ENCODE measurements at places on chromosomes 2 and 18.

DNA sequence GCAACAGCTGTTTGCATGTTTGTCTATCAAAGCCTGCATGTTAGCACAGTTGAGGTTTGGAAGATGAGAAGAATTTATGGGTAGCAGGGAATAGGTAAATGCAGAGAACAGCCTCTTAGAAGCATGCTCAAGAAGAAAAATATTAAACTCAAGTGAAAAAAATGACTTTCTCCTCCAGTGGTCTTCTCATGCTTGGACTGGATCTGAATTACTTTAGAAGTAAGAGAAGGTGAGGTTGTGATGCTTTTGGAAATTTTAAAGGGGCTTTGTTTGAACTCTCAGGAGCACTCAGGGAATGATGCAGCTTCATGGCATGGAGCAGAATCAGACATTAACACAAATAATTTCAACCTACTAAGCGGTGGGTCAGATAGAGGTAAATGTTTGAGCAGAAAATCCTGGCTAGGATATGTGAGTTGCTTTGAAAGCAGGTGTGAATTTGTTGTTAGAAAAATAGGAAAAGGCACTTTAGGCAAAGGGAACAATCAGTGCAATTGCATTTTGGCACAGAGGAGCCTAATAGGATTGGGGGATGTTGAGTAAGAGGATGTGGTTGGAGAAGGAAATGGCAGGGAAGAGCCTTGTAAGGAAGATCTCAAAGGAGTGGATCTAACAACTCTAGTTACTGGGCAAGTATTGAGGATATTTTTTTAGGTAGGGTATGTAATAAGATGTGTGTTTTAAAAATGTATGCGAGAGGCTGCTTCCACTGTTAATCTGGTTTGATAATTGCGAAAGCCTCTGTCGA lies 76.3 kb downstream of the DDX1 start:
- DNase-seq = no peak

DNA sequence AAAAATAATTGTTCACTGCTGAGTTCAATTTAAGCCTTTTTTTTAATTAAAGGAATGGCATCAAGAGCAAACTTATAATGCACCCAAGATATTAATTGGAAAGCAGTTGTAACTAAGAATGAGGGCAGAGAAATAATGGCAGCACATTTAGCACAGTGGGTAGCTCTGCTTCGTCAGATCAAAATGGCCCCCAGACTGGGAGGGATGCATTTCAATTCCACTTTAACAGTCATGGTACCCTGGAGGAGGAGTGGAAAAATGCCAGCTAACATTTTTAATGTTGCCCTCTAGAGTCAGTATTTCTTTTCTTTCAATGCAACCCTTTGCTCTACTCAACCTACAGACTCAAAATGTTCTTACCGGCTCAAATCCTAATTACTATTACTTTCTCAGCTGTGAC lies 504.8 kb upstream of the SETBP1 start:
- no peak for DNase-seq

GRCh38 chr2:144194326-144195071 lies 325.4 kb downstream of the ZEB2 start:
- no peak for DNase-seq

DNA sequence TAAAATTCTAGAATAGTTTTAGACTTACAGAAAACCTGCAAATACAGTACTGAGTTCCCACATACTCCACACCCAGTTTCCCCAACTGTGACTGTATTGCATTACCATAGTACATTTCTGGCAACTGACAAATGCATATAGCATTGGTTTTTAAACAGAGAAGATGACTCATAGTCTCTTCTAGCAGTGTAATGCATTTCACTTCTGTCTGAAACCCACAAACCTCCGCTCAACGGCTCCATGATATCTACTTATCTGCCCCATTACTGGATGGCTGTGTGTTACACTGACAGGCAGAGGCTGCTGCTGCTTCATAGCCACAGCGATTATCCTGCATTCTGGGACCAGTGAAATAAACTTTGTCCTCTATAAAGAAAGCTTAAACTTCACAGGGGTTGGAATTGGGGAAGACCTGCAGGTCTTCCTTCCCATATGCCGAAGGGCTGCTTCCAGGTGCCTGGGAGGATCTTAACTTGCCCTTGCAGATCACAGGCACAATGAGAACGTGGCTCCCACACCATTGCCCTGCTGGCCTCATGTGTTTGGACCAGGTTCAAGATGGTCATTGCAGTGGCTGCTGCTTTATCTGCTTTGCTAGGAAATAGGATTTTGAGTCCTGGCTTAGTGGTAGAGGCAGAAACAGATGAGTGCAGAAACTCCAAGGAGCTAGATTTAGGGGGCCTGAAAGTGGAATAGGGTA lies 742.6 kb upstream of the HS6ST1 start:
- DNase-seq = no peak

GRCh38 chr2:44955593-44956392 lies 14.3 kb downstream of the SIX3 start:
- peak; percentile 65 for DNase-seq

GRCh38 chr2:170829036-170829435 lies 12.3 kb downstream of the GAD1 start:
- no peak for DNase-seq

DNA sequence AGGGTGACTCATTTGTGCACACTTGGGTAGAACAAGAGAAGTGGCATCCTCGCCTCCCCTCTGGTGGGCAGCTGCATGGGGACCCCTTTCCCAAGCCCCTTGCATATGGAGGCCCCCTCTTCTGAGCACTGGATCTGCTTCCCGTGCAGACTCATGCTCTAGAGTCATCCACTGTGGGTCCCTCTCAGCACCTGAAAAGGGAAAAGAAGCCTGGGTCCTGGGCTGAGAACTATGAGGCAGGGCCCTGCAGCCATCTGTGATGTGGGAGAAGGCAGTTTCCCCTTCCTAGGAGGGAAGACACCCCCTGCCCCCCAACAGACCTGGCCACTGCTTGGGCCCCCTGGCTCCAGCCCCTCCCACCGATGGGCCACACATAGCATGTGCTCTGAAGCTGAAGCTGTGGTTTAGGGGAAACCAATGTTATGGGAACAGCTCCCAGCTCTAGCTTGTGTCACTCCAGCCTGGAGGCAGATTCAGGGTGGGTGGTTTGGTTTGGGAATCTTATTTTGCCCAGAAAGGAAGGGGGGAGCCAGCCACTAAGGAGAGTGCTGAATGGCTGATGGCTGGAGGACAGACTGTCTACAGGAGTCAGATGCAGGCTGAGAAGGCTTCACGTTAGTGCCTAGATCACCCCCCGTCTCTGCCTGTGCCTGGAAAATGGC lies 172.8 kb downstream of the GLI2 start:
- DNase-seq = no peak

- no peak for DNase-seq
Measured at GRCh38 chr2:125656190-125656589, 999.8 kb upstream of the GYPC start.

GRCh38 chr2:133040170-133040569 lies 370.2 kb upstream of the LYPD1 start:
- DNase-seq = no peak

- no peak for DNase-seq
Measured at GRCh38 chr2:135257383-135258090, 205.4 kb downstream of the RAB3GAP1 start.

GRCh38 chr2:157418239-157418641 lies 25.6 kb downstream of the CYTIP start:
- DNase-seq = no peak

DNA sequence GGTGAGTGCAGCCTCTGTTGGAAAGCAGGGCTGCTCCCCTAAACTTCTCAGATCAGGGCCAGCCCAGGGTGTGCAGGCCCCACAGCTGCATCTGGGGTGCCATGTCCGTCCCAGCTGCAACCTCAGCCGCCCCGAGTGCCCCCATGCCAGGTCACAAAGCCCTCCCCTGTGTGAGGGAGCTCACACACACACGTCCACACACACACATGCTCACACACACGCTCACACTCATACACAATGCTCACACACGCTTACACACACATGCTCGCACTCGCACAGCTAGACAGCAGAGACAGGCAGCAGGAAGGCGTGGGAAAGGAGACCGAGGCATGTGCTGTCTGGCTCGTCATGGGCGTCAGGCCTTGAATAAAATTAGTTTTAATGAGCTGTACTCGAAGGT lies 55.4 kb downstream of the ADI1 start:
- DNase-seq = no peak

DNA sequence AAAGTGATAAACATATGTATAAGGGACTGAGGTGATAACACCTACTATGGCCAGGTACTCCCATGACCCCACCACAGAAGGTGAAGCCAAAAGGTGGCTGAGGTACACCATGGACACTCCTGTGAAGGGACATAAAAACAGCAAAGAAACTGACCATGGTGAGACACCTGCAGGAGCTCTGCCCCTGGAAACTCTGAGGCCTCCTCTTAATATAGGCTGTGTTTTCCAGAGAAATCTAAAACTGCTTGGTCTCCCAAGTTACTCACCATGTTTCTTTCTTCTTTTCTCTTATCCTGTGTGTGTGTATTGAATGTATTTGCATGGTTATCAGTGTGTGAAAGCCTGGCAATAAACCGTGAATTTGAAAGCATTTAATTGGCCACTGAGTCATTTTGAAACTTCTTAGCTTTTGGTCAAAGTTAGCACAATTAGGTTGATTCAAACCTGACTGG lies 739.3 kb upstream of the GCFC2 start:
- no peak for DNase-seq

GRCh38 chr2:169670215-169670651 lies 24.0 kb downstream of the CFAP210 start:
- no peak for DNase-seq

GRCh38 chr18:2636126-2636631 lies 19.3 kb upstream of the SMCHD1 start:
- no peak for DNase-seq

GRCh38 chr18:47512726-47513435 lies 261.4 kb upstream of the SKOR2 start:
- no peak for DNase-seq

DNA sequence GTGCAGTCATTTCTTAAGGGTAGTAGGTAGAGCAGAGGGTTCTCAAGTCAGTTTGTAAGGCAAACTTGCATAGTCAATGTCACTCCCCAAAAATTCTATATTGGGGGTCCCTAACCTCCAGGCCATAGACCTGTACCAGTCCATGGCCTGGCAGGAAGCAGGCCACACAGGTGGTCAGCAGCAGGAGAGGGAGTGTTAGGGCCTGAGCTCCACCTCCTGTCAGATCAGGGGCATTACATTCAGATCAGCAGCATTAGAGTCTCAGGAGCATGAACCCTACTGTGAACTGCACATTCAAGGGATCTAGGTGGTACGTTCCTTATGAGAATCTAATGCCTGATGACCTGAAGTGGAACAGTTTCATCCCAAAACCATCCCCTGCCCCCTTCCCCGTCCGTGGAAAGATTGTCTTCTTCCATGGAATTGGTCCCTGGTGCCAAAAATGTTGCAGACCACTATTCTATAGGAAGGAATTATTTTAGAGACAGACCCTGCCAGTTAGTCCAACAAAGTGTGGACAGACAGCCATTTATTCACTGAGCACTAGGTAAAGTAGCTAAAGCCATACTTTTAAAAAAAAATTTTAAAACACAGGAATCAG lies 6.7 kb downstream of the COA5 start:
- no peak for DNase-seq

DNA sequence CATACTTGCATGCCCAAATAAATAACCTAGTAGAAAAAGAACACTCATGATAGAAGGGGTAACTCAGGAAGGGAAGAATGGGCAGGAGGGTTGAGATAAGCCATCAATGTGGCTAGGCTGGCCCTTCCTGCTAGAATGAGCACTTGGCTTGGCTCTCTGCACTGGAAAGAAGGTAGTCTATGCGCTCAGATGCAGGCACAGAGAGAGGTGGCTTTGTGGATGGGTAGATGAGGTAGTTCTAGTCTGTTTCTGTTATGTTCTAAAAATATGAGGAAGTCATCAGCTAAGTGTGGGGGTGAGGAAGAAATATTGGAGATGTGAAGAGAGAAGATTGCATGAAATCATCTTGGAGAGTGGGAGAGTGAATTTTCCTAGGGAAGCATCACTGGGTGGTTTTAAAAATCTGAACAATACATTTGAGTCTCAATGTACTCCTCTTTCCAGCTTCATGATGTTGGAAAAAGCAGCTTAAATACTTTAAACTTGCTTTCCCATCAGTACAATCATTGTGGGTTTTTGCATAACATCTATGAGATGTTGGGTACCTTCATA lies 357.1 kb downstream of the CNTNAP5 start:
- DNase-seq = no peak

GRCh38 chr18:47434214-47434746 lies 182.8 kb upstream of the SKOR2 start:
- no peak for DNase-seq

DNA sequence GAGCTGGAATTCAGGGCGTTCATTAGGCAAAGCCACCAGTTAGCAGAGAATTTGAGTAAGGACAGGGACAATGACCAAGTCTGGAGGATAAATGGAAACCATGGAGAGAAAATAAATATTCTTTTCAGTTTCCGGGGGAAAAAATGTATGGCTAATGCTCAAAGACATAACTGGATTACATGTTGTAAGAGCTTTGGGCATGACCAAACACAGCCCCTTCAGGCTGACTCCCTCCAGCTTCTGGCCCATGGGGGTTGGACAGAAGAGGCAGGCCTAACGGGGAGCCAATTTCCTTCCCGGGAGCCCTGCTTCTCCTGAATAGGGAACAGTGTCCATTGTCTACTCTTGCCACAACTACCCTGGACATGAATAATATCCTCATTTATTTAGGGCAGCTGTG lies 39.5 kb upstream of the FOXI3 start:
- no peak for DNase-seq

DNA sequence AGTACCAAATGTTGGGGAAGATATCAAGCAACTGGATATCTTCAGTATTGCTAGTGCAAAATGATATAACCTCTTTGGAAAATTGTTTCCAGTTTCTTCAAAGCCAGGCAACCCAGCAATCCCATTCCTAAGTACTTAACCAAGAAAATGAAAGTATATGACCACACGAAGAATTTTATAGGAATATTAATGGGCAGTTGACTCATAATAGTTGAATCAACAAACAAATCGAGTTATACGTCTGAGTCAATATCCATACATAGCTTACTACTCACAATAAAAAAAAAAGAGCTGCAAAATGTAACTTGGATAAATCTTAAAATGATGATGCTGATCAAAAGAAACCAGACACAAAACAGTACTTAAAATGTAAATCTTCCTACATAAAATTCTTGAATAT lies 810.4 kb downstream of the METTL4 start:
- DNase-seq = no peak

DNA sequence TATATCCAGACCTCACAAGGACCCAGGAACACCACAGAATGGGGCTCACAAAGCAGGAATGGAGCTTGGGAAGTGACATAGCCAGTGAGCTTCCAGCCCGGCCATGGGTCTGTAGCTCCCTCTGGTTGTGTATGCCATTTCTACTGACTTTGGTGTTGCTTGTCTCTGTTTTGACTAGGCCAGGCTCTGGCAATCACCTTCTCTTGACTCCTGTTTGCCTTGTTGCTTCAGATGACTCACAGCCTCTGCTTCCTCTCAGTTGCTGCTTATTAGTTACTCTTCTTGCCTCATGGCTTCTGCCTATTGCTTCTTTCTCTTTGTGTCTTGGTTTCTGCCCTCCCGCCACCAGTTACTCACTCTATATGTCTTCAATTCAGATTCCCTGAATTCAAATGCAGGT lies 15.8 kb upstream of the IER3IP1 start:
- no peak for DNase-seq

DNA sequence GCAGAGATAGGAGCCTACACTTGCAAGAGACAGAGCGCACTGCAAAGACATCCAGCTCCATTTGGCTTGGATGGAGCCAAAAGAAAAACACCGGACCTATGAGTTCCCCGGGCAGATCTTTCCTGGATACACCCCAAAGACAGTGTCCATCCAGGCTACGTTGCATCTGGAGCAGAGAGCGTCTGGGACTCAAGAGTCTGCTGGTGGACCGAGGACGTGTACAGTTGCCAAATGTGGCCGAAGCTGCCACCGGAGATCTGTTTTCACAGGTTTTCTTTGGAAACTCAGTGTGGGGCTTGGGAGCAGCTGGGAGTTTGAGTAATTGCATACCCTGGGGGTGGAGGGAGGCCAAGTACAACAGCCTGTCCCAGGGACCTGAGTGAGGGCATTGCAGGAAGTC lies 192.3 kb upstream of the OSR1 start:
- DNase-seq = no peak

Data from mucosa of gallbladder (tissue), 1 donor.